ENCODE measurements at places on chromosomes 3 and 15.
A peak's percentile ranks its signal among the peaks of the same experiment; 100 is the strongest.

- DNase-seq: no peak
Observed at GRCh38 chr15:90863987-90864386, 4.4 kb upstream of the FURIN start.

DNA sequence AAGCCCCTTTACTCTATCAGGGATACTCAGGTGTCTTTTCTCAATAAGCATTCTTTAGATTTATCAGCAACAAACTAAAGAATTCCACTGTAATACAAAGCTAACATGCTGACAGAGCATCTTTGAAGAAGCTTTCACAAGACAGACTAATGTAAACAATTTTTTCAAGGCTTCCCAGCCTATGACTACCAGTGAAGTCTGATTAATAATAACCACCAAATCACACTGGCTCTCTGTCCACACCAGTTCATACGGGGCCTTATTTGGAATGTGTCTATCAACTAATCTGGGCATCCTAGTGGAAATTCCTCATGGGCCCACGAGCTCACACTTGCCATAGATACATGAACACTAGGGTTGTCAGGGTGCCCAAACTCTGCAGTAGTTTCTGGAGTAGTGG is 84.5 kb downstream of the EFL1 start:
- DNase-seq: no peak

- no peak for DNase-seq
Observed at GRCh38 chr3:183033746-183034145, 53.4 kb upstream of the DCUN1D1 start.

DNA sequence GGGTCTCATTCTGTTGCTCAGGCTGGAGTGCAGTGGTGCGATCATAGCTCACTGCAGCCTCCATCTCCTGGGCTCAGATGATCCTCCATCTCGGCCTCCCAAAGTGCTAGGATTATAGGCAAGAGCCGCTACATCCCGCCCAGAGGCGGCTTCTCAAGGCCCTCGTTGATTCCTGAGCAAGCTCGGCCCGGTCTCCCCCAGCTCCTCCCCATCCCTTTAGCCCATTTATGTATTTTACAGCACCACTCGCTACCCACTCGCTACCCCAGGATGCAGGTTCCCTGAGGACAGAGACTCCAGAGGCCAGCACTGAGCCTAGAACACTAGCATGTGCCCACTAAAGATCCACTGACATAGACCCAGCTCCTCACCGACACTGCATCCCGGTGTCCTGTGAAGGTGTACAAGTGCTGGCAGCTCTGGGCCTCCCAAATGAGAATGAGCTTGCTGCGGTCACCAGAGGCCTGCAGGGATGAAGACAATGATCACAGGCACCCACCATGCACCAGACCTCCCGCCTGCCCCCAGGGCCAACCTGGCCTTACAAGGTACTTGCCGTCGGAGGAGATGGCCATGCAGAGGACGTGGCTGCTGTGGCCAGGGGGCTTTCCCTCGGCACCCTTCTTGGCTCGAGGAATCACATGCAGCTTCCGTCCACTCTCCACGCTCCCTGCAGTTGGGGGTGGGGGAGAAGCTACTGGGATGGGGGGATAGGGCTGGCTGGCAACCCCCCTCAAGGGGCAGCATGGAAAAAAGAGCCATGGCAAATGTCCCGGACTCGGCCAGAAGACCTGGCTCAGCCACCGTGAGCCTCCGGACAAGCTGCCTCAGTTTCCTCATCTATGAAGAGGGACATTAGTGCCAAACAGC is 5.6 kb downstream of the RRP9 start:
- DNase-seq: no peak

DNA sequence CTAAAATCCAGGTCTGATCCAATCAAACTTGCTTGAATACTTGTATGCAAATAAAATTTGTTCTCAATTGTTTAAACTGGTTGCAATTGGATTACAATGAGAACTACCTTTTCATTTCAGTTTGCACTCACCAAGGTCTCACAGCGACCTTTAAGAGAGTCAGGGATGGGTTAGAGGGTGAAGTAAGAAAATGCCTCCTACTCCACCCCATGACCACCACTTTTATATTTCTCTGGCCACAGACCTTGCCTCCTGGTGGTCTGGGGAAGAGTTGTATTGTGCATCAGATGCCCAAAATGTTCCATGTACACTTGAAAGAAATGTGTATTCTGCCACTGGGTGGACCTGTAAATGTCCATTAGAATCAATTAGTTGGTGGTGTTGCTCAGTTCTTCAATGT is 16.4 kb upstream of the THSD4 start:
- no peak for DNase-seq

DNA sequence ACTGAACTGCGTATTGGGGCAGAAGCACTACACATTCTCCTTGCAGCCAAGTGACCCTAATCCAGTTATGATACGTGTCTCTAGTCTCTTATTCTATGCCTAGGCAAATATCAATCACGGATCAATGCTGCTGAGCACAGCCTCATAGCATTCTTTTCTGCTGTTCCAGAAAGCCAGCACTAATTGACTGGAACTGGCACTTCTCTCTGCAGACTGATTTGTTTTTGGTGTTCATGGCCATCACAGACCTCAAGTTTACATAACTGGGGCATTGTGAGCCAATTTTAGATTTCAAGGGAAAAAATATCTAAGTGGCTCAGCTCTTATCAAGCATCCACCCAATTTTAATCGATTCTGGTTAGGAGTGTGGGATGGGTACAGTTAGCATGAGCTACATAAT is 37.9 kb downstream of the GLDN start:
- DNase-seq: no peak

DNA sequence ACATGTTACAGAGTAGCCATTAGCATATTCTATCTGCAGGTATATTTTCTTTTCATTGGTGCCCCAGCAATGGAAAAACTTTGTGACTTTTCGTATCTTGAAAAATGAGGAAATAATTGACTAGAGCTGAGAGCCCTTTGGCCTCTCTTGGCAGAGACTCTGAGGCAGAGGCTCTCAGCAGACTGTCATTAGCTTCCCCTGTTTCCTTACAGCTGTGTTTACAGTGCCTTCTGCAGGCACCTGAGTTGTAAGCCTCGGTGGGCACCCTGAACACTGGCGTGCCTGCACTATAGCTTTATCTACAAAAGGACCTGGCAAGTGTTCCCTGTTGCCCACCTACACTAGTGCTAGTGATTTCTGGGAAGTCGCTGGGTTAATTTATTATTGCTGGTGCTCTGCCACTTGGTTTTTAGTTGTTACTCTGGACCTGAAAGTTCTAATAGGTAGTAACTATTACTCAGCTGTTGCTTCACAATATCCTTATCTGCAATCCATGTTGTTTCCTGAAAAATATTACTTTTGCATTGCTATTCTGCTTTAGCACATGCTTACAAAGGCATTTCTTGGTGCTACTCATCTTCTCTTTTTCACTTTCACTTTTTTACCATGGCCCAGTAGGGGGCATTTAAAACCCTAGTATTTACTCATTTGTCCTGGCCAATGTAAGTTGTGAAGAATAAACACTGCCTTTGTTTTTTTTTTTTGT is 7.8 kb upstream of the GPR171 start:
- no peak for DNase-seq

GRCh38 chr3:72255791-72256559 is 471.0 kb upstream of the PROK2 start:
- DNase-seq: no peak

GRCh38 chr3:140276703-140277102 is 341.7 kb downstream of the CLSTN2 start:
- DNase-seq: no peak

DNA sequence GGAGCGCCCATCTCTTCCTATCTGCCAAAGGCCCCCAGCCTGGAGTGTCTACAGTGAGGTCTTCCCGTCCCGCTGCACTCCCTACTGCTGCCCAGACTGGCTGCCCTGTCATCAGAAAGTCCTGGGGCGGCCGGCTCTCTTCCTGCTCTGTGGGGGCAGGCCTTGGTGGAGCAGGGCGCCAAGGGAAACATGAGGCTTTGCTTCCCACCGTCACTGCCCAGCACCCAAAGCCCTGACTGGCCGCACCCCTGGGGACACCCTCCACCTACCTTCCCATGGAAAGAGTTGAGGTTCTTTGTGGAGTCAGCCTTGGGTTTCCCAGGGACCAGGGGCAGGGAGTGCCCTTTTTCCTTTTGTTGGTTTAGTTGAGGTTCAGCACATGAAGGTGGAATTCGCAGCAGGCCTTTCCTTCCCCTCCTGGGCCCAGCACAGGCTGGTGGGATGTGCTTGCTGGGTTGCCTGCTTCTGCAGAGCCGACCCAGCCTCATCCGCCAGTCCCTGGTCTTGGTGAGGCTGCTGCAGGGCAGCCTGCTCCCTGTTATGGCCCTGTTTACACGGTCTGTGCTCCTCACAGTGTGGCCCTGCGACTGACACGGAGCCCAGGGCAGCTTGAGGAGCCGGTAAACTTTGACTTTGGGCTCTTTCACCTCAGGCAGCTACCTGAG is 51.8 kb upstream of the PLXNA1 start:
- DNase-seq: no peak

DNA sequence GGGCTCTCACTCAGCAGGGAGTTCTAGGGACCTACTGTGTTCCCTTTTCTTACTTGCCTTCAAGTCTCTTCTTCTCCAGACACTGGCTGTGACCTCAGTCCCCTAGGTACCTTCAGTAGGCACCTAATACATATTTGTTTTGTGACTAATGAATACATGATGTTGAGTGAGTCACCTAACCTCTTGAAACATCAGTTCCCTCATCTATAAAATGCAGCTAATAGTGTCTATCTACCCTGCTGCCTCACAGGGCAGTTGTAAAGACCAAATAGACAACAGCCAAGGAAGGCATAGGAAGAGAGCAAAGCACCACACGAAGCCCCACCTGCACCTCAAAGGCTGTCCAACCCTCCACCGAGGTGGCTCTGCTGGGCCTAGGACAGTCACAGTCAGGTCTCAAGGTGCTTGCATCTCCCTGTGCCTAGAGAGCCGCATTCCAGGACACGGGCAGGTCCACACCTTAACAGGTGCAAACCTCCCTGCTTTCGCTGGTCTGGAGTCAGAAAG is 29.1 kb downstream of the DAPK2 start:
- DNase-seq: no peak

- no peak for DNase-seq
Observed at GRCh38 chr3:127040216-127040615, 57.3 kb downstream of the PLXNA1 start.

- DNase-seq: no peak
Observed at GRCh38 chr3:10423171-10423882, 82.1 kb downstream of the ATP2B2 start.

DNA sequence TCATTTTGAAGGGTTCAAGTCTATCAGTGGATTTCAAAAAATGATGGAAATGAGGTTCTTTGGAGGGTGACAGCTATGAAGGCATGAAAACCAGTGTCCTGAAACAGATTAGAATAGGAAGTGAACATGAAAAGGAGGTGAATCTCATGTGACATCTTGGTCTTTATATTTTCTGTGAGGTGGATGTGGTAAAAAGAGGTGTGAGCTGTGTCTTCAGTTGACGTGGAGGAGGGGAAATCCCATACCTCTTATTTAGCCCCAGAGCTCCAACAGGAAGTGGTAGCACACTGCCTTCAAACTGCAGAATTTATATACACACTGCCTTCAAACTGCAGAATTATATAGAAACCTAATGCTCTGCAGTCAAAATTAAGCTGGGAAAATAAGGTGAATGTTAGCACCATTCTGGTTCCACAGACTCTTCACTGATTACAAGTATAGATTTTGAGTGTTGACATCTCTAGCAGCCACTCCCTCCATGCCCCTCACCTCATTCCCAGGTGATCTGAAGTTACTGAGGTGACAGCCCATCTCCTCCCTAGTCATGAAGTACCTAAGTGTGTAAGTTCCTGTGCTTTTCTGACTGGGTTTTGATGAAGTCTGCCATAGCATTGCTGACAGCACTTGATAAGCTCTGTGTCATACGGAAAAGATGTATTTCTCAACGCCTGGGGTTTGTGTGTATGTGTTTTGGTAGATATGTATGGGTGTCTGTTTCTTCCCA is 2.7 kb downstream of the RAB8B start:
- DNase-seq: no peak

DNA sequence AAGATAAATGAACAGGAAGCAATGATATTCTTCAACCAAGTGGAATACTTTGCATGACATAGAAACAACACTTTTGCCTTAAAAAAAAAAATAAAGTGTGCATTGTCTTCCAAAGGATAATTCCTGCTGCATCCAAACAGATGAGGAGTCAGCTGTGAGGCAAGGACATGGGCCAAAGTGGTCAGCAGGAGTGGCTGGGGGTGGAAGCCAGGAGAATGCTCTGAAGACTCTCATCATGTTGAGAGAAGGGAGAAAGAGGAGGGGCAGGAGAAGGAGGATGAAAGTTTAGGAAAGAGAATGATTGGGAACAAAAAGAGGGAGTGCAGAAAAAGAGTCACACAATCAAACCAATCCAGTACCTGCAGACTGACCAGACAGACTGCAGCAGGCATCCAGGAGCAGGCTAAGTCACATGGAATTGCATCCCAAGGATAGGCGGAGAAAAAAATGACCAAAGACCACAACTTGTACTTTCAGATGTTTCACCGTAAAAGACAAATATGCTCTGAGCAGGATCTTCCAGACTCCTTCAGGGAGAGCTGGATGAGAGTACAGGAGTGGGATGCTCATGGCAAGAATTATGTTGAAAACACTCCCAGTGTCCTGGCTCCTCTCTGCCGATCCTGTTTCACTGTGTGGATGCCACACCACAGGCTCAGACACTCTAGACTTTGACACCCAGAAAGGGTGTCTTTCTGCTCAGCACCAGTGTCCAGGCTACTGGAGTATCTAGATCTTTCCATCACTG is 11.9 kb downstream of the ABI3BP start:
- no peak for DNase-seq

DNA sequence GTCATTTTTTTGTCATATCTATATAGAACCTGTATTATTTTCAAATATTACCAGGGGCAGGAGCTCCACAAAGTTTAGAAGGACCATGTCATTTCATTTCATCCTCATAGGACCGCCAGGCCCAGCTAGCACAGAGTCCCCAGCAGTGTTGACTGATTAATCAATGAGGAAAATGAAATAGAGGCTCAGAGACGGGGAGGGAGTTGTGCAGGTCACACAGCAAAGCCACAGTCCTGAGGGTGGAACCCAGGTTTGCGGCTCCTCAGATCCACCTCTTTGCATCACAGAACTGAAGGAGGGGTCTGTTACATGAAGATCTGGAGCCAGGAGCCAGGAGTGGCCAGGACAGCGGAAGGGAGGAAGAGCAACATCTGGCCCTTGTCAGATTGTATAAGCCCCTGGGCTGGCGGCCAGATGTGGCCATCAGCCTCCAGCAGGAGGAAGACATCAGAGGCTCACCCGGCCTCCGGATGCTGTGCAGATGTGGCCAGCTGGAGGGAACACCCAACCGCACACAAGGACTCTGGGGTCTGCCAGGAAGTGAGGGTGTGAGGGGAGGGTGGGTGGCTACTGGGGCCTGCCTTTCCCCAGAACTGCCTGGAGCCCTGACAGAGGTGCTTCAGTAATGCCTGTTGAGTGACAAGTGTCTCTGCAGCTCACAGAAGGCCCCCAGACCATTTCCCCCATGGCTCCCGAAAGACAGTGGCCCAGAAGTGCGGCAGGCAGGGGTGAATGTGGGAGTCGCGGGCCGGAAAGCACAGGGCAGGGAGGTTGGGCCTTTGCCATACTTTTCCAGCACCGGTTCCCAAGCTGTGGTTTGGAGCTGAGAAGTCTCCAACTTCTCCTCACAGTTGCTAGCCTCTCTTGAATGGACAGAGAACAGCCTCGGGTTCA is 21.3 kb downstream of the EFCC1 start:
- DNase-seq: peak; percentile 73

Measured in left renal pelvis (tissue), 4 donors.